Cardiac muscle cell (in vitro differentiated cells and primary cell): ENCODE measurements at places on chromosomes 12 and 14.

- DNase-seq = no peak
Observed at GRCh38 chr14:27077214-27077613, 479.4 kb upstream of the NOVA1 start.

- peak; percentile 87 for DNase-seq
Observed at GRCh38 chr12:32568228-32568627, 110.9 kb upstream of the DNM1L start.

DNA sequence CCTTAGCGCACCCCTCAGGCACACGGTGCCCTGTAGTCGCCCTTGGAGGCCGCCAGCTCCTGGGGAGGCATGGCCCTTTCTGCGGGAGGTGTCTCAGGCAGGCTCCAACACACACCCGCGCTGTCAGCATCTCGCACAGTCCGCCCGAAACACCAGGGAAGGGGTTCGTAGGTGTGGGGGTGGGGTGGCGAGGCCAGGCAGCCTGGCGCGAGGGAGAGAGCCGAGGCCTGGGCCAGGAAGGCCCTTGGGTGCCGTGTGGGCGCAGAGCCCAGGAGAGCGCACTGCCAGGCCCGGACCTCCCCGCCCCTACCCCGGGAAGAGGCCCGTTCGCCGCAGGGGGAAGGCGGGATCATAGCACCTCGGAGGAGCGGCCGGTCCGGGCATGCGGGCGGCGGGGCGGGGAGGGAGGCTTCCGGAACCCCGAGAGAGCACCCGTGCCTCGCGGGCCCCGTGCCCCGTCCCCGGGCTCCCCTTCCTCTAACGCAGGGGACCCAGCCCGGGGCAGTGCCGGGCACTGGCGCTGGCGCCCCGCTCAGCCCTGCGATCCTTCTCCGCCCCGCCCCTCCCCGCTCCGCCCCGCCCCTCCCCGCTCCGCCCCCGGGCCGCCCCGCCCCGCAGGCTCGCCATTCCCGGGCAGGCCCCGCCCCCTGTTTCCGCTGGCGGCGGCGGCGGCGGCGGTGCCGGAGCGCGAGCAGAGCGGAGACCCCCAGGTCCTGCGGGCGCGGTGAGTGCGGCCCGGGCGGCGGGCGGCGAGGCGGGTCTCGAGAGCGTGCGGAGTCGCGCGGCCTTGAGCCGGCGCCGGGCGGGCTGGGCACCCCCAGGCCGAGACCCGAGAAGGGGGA, at the start of gene TSPAN9:
Gene TSPAN9, plus strand, starts transcription at position 650 of the 842 bp plus-strand sequence. CDS start 123,815 bp downstream, outside the sequence.
- peak; percentile 86 for DNase-seq

DNA sequence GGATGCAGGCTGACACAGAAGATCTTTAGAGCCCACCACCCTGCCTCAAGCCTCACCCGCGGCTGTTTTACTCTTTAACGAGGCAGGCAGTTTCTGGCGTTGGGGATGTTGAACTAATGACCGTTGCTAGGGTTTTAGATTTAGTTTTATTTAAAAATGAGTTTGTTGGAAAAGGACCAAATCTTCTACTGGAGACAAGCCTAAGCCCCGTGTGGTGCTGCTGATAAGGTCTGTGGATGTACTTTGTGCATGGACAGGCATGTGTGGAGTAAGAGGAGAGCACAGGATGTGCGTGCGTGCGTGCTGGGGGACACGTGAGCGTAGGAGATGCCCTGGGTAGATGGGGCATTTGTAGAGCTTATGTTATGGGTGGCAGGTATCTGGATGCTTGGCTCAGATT, 5.7 kb downstream of the NTF3 start:
- peak; percentile 25 for DNase-seq

- no peak for DNase-seq
Observed at GRCh38 chr12:57489157-57489641, 1.3 kb downstream of the MARS1 start.

GRCh38 chr12:123111498-123112165, 39.3 kb downstream of the PITPNM2 start:
- no peak for DNase-seq

- peak; percentile 45 for DNase-seq
Observed at GRCh38 chr12:121804417-121805111, 755 bp downstream of the SETD1B start.

DNA sequence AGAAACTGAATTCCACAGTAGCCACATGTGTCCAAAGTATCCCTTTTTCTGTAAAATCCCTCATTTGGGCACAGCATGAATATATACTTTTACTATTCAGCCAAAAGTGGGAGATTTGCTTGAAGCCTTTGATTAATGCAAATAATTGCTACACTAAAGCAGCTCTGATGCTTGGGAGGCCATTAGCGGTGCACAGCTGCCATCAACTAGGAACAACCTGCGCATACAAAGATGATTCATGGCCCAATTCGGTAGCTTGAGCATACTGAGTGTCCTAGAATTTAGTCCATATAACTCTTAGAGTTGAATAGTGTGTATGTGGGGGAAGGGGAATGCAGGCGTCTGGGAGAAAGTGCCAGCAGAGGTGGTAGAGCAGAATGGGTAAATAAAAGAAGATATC, 277.0 kb upstream of the RMST start:
- DNase-seq = no peak

DNA sequence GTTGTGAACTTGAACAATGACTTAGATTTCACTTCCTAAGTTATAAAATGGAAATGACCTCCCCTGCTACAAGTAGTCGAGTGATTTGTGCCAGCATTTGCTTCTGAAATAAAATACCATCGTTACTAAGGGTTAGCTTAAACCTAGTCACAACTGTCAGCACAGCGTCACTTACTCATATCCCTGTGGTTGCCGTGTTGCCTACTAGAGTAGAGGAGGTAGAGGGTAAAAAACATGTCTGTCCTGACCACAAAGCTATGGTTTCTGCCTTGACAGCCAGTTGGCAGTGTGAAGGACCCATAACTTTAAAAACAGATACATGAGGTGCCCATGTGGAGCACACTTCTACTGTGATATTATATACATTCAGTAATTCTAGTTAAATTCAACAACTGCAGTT, 234.2 kb upstream of the RGS6 start:
- DNase-seq = no peak

DNA sequence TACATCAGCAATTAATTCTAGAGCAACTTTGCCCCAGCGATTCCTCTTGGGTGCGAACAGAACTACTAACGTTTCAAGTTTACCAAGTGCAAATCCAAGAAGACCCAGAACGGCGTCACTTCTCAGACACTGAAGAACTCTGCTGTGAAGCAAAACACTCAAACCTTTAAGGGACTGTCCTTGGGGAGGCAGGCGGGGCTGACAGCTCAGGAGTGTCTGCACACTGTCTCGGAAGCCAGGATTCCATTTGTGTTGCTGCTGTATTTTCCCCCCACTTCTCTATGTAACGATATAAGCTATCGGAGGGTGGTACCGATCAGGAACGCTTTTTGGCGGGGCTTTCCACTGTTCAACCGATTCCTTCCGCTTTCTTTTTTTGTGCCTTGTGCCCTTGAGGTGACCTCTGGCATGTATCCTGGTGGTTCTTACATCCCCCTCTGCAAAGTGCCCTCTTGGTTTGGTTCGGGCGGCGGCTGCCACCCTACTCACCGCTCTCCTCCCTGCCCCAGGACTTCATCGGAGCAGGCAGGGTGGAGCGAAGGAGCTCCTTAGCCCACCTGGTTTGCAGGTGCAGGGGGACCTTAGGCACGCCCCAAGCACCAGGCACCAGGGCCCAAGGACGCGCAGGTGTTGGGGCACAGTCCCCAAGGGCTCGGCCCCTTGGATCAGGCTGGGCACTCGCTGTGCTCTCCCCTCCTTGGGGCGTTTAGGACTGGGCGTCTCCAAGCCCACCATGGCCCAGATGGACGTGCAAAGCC, 19.2 kb upstream of the MLXIP start:
- DNase-seq = no peak

DNA sequence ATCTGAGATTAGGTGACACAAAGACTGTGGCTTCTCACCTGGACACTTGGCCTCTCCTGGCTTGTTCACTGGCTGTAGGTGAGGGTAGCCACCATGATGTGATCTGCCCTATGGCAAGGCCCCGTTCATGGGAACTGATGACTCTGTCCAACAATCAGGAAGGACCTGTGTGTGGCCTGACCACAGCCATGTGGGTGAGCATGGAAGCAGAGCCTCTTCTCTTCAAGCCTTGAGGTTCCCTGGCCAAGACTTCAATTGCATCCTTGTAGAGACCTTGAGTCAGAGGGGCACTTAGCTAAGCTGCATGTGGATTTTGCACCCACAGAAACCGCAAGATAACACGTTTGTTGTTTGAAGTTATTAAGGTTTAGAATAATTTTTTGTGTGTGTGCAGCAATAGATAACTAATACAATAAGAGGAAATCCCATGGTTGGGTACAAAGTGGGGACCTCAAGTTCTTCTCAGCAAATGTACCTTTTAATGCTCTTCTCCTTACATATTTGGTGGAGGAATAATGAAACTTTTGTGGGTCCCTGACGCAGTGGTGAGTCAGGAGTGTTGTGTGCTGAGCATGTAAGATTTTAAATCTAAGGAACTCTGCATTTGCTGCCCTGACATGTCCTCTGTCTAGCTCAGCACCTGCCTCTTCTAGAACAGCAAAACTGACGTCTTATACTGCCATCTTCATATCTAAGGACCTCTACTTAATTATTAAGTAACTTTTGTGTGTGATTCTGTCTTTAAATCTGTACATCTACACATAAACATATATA, 27.5 kb upstream of the PLEKHG7 start:
- DNase-seq = no peak

DNA sequence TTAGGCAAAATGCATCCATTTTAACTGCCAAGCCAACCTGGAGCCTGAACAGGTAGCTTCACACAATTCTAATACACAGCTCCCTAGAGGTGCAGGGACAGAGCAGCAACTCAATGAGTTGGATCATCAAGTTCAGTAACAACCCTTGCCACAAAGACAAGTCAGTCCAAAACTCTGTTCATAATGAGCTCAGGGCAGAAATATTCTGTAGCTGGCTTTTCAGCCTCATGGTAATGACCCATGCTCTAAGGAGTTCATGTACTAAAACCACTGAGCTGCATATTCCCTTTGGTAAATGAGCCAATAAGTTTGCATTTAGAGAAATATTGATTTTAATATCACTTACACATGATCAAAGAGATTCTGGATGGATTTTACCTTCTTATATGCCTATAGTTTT, 316.1 kb downstream of the SEC23A start:
- no peak for DNase-seq

GRCh38 chr12:122825773-122826724, 9.2 kb upstream of the HIP1R start:
- peak; percentile 38 for DNase-seq

- peak; percentile 66 for DNase-seq
Observed at GRCh38 chr12:51217133-51217967, 512 bp downstream of the POU6F1 start.

DNA sequence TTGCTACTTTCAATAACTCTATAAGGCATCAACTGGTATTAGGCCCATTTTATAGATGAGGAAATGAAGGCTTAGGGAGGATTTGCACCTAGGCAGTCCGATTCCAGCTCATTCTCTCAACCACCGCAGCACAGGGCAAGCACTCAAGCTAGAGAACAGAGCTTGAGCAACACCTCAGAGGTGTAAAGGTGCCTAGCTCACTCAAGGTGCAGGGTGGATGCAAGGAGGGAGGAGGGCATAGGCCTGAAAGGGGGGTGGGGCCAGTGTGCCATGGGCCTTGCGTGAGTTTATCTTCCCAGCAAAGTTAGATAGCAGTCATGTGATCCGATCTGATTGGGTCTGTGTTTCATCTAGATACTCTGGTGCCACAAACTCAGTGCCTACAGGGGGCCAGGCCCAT, 10.2 kb upstream of the EMP1 start:
- no peak for DNase-seq

DNA sequence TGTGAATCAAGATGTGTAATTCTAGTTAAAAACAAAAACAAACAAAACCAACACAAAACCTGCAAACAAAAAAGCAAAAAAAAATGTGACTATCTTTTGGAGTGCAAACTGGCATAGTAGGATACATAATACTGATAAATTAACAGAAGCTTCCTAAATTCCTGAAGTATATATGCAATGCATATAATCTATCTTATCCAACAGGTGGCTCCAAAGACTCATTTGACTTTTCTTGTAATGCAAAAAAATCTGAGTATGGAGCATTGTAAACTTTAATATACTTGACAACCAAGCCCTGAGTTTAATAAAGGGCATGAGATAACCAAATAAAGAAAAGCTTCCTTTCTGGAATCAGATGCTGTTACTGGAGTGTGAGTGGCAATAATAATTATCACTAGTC, 1003.6 kb downstream of the FSCB start:
- no peak for DNase-seq

GRCh38 chr12:53739214-53740129, 12.2 kb upstream of the CALCOCO1 start:
- DNase-seq = no peak

DNA sequence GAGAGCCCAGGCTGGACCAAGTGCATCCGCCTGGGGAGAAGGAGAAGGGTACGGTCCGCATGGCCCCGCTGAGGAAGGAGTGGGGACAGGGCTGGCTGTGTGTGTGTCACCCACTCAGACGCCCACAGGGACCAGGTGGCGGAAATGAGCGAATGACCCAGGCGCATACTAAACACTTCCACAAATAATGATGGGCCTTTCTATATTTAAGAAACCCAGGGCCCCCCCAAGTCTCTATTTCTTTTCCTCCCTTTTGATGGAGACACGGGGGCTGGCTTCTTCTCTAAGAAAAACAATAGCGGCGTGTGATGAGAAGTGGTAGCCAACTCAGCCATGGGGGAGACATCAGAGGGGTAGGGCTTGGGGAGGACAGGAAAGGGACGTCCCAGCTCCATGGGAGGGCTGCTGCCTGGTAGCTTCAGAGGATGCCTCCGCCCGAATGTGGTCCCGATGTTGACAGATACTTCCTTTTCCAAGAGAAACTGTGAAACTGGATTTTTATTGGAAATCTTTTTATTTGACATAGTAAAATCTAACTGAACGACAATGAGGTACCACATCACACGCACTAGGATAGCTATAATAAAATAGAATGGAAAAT, 6.3 kb upstream of the MAP1LC3B2 start:
- DNase-seq = no peak

DNA sequence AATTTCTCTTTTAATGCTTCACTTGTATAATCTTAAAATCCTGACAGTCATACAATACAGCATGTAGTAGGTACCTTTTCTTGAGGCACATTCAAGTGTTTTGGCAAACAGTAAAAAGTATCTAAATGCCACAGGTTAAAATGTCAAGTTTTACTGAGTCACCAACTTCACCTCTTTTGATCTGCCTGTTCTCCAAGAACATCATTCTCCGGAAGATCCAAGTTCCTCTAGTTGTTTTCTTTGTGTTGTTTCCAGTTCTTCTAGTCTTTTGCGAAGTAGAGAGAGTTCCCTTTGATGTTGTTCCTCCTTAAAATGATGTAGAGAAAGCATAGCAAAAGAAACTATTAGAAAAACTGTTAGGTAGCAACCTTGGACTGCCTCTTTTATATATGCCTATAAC, 151.1 kb downstream of the CEP83 start:
- DNase-seq = no peak

GRCh38 chr12:85367936-85368335, 87.9 kb downstream of the ALX1 start:
- DNase-seq = no peak

- no peak for DNase-seq
Observed at GRCh38 chr12:79935624-79936345, 888 bp upstream of the PPP1R12A start.

GRCh38 chr12:94012071-94012470, 136.3 kb upstream of the PLXNC1 start:
- no peak for DNase-seq

GRCh38 chr12:30329281-30329680, 366.4 kb downstream of the IPO8 start:
- DNase-seq = no peak

- DNase-seq = no peak
Observed at GRCh38 chr12:130212384-130212989, 50.2 kb downstream of the FZD10 start.

GRCh38 chr14:67050896-67051295, 138.3 kb upstream of the GARIN2 start:
- DNase-seq = no peak

GRCh38 chr14:88386256-88386794, 868 bp downstream of the SPATA7 start:
- DNase-seq = peak; percentile 1
